ENCODE measurements at places on chromosomes 12 and 14.
A peak's percentile ranks its signal among the peaks of the same experiment; 100 is the strongest.

- peak overlapping the region; percentile 97 for H3K4me3 ChIP-seq
- H3K4me1 ChIP-seq = peaks cover 59% of the 10 kb centered on the region
- H3K36me3 ChIP-seq = no peaks in the 10 kb centered on the region
- DNase-seq = no peak
These were observed 542 bp downstream of the PXN start for GRCh38 chr12:120264904-120265472.

GRCh38 chr12:81245458-81245857 is 167.6 kb downstream of the ACSS3 start:
- peaks cover 3% of the 10 kb centered on the region for H3K36me3 ChIP-seq
- DNase-seq = no peak
- H3K27me3 ChIP-seq = no peaks in the 10 kb centered on the region
- no peaks in the 10 kb centered on the region for H3K4me1 ChIP-seq
- H3K27ac ChIP-seq = no peak overlapping the region
- no peak overlapping the region for H3K4me3 ChIP-seq

DNA sequence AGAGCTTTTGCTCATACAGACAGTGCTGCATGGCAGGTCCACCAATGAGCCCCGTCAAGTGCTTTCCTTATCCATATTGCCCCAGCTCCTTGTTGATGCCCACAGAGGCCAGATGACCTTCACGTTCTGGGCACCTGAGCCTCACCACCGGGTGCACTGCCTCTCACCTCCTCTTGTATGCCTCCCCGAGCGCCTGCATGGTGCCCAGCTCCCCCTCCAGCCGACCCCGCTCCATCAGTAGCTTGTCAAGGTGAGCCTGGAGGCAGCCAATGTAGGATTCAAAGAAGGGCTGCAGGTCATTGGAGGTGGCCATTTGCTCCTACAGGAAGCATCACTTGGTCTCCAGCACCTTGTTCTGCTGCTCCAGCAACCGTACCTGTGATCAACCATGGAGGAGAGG is 31.8 kb upstream of the KRT77 start:
- DNase-seq = no peak
- H3K27ac ChIP-seq = no peak overlapping the region
- no peaks in the 10 kb centered on the region for H3K4me1 ChIP-seq
- no peaks in the 10 kb centered on the region for H3K36me3 ChIP-seq
- peaks cover 85% of the 10 kb centered on the region for H3K27me3 ChIP-seq

- no peak overlapping the region for H3K27ac ChIP-seq
- H3K36me3 ChIP-seq = no peaks in the 10 kb centered on the region
- H3K4me3 ChIP-seq = no peak overlapping the region
- peaks cover 9% of the 10 kb centered on the region for H3K4me1 ChIP-seq
These were observed 280.2 kb upstream of the PWP1 start for GRCh38 chr12:107405436-107405835.

GRCh38 chr12:6424008-6424347 is 20.8 kb upstream of the CD27 start:
- H3K4me3 ChIP-seq = no peak overlapping the region
- H3K27me3 ChIP-seq = peaks cover 4% of the 10 kb centered on the region
- no peak for DNase-seq
- H3K27ac ChIP-seq = peak overlapping the region; percentile 33
- peaks cover 9% of the 10 kb centered on the region for H3K4me1 ChIP-seq
- no peaks in the 10 kb centered on the region for H3K36me3 ChIP-seq

DNA sequence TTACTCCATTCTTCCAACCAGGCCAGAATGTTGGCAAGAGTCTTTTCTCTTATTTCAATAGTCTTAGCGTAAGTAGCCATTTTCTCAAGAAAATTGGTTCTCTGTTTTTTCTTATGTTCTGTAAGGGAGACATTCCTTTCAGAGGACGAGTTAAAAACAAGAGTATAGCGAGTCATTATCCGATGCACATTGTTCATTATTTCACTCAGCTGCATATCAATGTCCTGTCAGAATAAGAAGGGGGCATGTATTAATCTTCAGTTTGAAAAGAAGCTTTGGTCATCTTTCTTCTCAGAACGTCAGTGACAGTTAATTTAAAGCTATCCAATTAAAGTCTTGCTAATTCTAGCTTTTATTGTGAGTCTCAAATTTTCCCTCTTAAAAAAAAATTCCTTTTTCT is 33.3 kb downstream of the FAM186A start:
- no peaks in the 10 kb centered on the region for H3K4me1 ChIP-seq
- H3K36me3 ChIP-seq = no peaks in the 10 kb centered on the region
- H3K4me3 ChIP-seq = no peak overlapping the region
- DNase-seq = no peak

DNA sequence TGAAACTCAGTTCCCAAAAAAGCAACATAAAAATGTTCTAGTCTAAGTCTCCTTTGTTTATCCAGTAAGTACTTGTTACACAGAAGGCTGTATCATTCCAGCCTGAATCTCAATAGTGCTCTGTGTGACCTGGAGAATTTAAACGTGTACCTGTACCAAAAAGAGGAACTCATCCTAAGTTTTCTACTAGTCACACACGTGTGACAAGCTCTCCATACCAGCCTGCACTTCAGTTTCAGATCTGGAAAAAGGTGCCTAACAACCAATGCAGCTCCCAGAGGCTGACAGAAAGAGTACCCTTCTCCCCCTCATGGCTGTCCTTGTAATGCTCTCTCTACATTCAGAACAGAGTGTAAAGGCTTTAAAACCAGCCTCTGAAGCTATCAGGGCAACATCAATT is 27.4 kb downstream of the PPM1H start:
- H3K27ac ChIP-seq = no peak overlapping the region
- DNase-seq = no peak
- H3K27me3 ChIP-seq = no peaks in the 10 kb centered on the region
- no peaks in the 10 kb centered on the region for H3K36me3 ChIP-seq

GRCh38 chr12:105273601-105274000 is 37.6 kb upstream of the APPL2 start:
- no peak for DNase-seq
- H3K27ac ChIP-seq = no peak overlapping the region
- no peaks in the 10 kb centered on the region for H3K36me3 ChIP-seq
- no peaks in the 10 kb centered on the region for H3K4me1 ChIP-seq
- H3K27me3 ChIP-seq = no peaks in the 10 kb centered on the region

DNA sequence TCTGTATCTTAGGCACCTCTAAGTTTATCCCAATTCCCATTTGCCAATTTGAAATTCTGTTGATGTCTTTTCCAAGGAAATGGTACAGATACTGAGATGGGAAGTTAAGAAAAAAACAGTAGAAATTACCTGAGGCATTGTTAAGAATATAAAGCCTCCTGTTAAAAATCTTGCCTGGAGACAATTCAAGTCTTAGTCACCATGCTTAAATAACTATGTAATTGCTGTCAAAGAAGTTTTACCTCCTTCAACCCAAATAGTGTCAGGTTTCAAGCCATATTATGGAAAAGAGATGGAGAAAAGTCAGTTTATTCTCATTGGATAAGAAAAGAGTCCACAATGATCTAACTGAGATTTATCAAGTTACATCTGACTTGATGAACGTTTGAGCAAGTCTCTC is 974.7 kb downstream of the GALC start:
- no peak for DNase-seq
- H3K36me3 ChIP-seq = no peaks in the 10 kb centered on the region
- no peak overlapping the region for H3K4me3 ChIP-seq
- no peak overlapping the region for H3K27ac ChIP-seq
- H3K27me3 ChIP-seq = no peaks in the 10 kb centered on the region

DNA sequence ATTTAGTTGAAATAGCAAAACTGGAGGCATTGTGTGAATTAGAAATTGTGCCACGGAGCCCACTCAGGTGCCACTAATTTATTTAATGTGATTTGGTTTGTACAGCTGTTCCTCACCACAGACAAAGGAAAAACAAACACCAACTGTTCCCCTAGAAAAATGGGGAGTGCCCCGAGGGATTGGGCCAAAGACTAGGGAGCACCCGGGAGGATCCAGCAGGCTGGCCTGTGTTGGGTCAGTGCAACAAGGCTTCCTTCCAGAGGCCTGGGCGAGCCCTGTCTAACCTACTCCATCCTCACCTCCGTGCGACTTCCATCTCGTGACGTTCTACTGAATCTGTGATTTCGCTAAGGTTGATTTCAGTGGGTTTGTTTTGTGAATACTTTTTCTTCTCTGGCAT is 206.2 kb downstream of the CHST11 start:
- no peaks in the 10 kb centered on the region for H3K36me3 ChIP-seq
- H3K27me3 ChIP-seq = no peaks in the 10 kb centered on the region
- DNase-seq = no peak
- no peak overlapping the region for H3K4me3 ChIP-seq
- peaks cover 10% of the 10 kb centered on the region for H3K4me1 ChIP-seq

GRCh38 chr12:108594323-108594903 is 3.5 kb downstream of the TMEM119 start:
- no peaks in the 10 kb centered on the region for H3K4me1 ChIP-seq
- DNase-seq = no peak
- H3K27ac ChIP-seq = no peak overlapping the region

DNA sequence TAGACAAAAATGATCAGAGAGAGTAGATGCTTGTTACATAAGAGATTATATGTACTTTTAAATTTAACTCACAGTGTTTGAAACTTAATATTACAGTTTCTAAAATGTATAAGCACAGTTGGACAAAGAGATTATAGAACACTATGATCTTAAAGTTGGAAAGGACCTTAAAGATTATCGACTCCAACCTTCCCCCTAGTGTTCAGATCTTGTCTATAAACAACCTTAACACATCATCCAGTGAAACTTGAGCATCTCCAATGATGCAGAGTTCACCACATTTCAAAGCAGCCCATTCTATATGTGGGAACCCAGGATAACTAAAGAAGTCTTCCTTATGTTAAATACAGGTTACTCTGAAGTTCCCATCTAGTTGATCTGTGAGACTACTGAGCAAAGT is 480.8 kb downstream of the RMST start:
- H3K4me1 ChIP-seq = no peaks in the 10 kb centered on the region
- no peaks in the 10 kb centered on the region for H3K36me3 ChIP-seq
- no peak for DNase-seq
- H3K4me3 ChIP-seq = no peak overlapping the region
- H3K27me3 ChIP-seq = no peaks in the 10 kb centered on the region
- H3K27ac ChIP-seq = no peak overlapping the region

DNA sequence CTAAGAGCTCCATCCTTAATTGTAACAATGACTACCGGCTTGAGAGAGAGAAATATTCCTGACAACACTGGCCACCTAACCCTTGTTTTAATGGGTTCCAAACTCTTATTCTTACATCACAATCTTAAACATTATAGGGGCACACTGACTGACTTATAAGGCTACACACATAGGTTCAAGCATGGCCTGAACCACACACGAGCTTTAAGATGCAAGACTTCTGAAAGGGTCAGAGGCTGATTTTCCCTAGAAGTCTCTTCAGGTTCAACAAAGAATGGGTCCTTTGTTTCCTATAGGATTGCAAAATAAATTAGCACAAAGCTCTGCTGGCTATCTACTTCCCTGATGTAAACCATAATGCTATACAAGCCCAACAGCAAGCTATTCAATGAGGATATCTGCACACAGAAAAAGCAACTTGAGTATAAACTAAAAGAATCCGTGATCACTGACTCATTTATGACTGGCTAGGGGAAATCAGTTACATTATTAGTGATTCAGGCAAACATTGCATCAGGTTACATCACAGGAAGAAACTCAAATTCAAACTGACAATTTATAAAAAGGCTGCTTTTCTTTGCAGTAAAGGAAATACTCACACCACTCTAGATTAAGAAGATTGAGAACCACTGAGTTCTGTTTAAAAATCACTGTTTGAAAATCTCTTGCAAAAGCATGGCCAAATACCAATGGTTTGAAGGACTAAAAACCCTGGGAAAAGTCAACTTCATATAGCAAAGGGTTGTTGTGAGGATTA is 8.5 kb downstream of the BTG1 start:
- no peak for DNase-seq
- H3K4me1 ChIP-seq = peaks cover 99% of the 10 kb centered on the region
- H3K4me3 ChIP-seq = peak overlapping the region; percentile 97
- H3K27me3 ChIP-seq = no peaks in the 10 kb centered on the region
- H3K27ac ChIP-seq = peak overlapping the region; percentile 72

- no peak for DNase-seq
- H3K4me1 ChIP-seq = no peaks in the 10 kb centered on the region
- H3K27me3 ChIP-seq = peaks cover 13% of the 10 kb centered on the region
- H3K36me3 ChIP-seq = no peaks in the 10 kb centered on the region
These were observed 1095.1 kb downstream of the BCL11B start for GRCh38 chr14:98176892-98177291.

DNA sequence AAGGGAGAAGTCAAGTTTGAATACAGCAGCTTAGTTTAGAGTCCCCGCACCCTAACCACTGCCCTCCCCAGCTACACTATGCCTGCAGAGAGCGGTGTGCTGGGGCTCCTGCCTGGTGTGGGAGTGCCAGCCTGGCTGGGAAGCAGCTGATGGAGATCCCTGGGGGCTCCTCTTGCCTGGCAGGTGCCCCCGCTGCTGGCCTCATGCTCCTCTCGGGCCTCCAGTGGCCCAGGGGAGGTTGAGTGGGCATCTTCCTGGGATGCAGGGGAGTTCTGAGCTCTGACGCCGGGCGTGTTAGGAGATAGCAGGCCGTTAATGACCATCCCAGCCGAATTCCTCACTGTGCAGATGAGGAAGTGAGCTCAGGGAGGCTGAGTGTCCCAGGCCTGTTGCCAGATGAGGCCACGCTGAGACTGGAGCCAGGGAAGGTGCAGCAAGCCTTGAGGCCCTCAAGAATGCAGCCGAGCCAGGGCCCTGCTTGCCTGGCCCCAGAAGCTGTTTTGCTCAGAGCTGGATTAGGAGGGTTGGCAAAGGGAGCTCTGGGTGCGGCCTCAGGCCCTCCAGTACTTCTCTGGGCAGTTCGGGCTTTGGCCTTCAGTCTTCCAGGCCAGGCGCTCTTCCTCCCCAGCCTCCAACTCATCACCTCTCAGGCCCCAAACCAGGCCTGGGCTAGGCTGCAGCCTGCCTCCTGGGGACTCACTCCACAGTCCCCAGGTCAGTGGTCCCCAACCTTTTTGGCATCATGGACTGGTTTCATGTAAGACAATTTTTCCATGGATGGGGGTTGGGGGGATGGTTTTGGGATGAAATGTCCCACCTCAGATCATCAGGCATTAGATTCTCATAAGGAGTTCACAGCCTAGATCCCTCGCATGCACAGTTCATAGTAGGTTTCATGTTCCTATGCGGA is 6.6 kb upstream of the CYP46A1 start:
- H3K4me3 ChIP-seq = no peak overlapping the region
- no peaks in the 10 kb centered on the region for H3K36me3 ChIP-seq
- DNase-seq = no peak

- H3K36me3 ChIP-seq = peaks cover 36% of the 10 kb centered on the region
- H3K4me3 ChIP-seq = peak overlapping the region; percentile 89
- no peak for DNase-seq
- peaks cover 57% of the 10 kb centered on the region for H3K4me1 ChIP-seq
- H3K27ac ChIP-seq = peak overlapping the region; percentile 91
- no peaks in the 10 kb centered on the region for H3K27me3 ChIP-seq
These were observed 671 bp downstream of the ESYT1 start for GRCh38 chr12:56128670-56129205.

DNA sequence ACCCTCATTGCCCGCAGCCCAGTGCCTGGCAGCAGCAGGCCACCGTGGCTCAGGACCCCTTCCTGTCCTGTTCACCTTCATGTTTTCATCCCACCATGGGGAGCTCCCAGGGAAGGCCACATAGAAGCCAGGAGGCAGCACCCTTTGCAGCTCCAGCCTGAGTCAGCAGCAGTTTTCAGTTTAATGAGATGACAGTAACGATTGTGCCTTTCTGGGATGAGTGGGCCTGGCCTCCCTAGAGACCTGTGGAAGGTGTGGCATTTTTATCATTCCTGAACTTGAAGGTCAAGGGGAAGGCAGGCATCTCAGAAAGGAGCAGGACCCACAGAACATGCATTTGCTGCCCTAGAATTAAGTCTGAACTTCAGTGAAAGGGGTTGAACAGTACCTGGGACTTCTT is 532.8 kb downstream of the FUT8 start:
- no peak overlapping the region for H3K27ac ChIP-seq
- no peaks in the 10 kb centered on the region for H3K4me1 ChIP-seq
- no peak overlapping the region for H3K4me3 ChIP-seq
- H3K27me3 ChIP-seq = peaks cover 52% of the 10 kb centered on the region

Data from left ventricle myocardium inferior (tissue), 1 donor.